ENCODE measurements at places on chromosomes 6 and 20. TPM values are rescaled to one million over a fixed set of nuclear protein-coding genes. Genes with fewer than 3 reads are reported as not detected.
A peak's percentile ranks its signal among the peaks of the same experiment; 100 is the strongest.

DNA sequence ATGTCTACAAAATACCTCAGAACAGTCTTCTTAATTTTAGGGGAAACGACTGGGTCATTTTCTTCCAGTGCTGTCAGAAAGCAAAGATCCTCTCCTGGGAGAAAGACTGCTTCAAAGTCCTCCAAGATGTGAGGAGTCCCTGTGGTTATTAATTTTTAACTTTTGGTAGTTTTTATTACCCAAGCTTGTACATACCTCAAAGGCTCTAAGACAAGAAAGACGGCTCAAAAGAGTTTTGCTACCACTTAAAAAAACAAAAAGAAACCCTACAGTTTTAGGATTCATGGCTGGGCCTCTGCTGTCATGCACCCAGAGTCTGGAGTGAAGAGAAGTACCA is 56.1 kb upstream of the APCDD1L start:
- DNase-seq = no peak

- no peak for DNase-seq
Measured at GRCh38 chr6:127547904-127548649, 28.9 kb upstream of the C6orf58 start.

- no peak for DNase-seq
Measured at GRCh38 chr6:16752206-16752866, 8.9 kb downstream of the ATXN1 start.

DNA sequence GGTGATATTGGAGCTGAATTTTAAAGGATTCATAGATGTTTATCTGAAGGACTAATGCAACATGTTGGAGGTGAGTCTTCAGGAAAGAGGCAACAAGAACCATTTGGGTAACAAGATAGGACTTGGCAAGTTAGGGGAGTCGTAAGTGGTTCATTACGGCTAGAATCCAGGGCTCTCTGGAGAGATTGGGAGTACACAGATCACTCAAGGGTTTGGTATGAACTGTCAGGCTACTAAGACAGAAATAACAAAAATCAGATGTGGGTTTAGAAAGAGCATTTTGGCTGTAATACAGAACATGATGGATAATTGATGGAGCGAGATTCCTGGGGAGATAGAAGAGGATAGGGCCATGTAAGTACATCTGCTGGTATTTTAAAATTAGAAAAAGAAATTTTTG is 86.3 kb upstream of the ESR1 start:
- no peak for DNase-seq

DNA sequence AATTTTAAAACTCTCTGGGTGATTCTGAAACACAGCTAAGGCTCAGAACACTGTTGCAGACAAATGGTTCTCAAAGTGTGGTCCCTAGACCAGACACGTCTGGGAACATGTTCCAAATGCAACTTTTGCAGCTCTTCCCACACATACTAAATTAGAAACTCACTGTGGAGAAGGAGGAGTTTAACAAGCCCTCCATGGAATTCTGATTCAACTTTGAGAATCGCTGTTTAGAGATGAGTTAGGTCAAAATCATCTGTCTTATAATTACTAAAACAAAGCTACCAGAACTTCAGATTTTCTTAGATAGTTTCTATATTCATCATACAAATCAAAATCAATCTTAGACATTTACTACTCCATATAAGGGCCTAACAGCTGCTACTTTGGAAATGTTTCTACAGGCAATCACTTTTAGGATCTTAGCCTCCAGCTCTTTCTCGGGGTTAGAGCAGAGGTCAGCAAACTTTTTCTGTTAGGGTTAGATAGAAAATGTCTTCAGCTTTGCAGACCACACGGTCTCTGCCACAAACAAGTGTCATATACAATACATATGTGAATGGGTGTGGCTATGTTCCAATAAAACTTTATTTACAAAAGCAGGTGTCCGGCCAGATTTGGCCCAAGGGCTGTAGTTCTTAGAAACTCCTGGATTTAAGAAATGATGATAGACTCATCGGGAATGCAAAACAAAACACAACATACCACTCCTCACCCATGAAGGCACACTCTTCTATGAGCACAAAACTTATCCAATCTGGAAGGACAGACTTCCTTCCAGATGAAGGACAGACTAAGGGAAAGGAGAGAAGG is 50.0 kb upstream of the ARHGAP18 start:
- no peak for DNase-seq

DNA sequence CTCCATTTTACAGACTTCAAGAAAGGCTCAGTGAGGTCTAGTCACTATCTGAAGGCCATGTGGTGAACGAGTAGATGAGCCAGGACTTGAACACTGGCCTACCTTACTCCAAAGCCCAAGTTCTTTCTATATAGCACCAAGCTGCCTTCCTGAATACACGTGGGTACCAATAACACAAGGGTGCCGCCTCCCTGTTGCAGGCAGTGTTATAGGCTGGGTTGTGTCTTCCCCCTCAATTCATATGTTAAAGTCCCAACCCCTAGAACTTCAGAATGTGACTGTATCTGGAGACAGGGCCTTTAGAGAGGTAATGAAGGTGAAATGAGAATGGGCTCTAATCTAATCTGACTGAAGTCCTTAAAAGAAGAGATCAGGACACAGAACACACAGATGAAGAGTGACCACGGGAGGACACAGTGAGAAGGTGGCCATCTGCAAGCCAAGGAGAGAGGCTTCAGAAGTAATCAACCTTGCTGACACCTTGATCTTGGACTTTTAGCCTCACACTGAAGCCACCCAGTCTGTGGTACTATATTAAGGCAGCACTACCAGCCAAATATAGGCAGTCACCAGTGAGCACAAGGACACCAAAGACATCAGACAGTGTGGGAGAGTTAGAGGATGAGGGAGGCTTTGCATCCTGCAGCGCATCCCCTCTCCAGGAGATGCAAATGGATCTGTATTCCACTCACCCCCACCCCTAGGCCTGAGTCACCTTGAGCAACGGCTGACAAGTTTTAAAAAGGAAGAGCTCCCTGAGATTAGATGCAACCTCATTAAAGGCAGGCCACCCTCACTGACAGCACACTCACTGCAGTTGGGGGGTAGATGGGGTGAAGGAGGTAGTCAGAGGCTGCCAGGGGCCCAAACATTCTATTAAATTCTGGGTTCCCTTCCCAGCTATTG is 40.9 kb upstream of the LYRM2 start:
- no peak for DNase-seq

- DNase-seq = no peak
Measured at GRCh38 chr6:105257340-105257739, 77.5 kb upstream of the POPDC3 start.

DNA sequence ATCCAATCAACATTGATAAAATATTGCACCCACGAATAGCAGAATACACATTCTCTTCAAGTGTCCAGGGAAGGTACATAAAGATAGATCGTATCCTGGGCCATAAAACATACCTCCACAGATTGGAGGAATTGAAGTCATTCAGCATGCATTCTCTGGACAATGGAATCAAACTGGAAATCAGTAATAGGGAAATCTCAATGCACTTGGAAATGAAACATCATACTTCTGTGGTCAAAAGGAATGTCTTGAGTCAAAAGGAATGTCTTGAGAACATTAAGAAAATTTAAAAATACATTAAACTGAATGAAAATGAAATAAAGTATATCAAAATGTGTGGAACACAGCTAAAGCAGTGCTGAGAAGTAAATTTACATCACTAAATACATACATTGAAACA is 138.8 kb downstream of the TFAP2A start:
- DNase-seq = no peak

DNA sequence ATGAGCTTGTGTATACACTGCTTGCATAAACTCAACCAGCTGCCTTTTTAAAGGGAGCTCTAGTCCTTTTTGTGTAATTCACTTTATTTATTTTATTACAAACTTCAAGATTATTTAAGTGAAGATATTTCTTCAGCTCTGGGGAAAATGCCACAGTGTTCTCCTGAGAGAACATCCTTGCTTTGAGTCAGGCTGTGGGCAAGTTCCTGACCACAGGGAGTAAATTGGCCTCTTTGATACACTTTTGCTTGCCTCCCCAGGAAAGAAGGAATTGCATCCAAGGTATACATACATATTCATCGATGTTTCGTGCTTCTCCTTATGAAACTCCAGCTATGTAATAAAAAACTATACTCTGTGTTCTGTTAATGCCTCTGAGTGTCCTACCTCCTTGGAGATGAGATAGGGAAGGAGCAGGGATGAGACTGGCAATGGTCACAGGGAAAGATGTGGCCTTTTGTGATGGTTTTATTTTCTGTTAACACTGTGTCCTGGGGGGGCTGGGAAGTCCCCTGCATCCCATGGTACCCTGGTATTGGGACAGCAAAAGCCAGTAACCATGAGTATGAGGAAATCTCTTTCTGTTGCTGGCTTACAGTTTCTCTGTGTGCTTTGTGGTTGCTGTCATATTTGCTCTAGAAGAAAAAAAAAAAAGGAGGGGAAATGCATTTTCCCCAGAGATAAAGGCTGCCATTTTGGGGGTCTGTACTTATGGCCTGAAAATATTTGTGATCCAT is 15.3 kb downstream of the TNFAIP3 start:
- no peak for DNase-seq

DNA sequence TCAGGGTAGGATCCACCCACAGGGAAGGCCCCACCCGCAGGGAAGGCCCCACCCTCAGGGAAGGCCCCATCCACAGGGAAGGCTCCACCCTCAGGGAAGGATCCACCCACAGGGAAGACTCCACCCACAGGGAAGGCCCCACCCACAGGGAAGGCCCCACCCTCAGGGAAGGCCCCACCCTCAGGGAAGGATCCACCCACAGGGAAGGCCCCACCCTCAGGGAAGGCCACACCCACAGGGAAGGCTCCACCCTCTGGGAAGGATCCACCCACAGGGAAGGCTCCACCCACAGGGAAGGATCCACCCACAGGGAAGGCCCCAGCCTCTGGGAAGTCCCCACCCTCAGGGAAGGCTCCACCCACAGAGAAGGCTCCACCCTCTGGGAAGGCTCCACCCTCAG is 40.5 kb downstream of the KCNQ2 start:
- no peak for DNase-seq

DNA sequence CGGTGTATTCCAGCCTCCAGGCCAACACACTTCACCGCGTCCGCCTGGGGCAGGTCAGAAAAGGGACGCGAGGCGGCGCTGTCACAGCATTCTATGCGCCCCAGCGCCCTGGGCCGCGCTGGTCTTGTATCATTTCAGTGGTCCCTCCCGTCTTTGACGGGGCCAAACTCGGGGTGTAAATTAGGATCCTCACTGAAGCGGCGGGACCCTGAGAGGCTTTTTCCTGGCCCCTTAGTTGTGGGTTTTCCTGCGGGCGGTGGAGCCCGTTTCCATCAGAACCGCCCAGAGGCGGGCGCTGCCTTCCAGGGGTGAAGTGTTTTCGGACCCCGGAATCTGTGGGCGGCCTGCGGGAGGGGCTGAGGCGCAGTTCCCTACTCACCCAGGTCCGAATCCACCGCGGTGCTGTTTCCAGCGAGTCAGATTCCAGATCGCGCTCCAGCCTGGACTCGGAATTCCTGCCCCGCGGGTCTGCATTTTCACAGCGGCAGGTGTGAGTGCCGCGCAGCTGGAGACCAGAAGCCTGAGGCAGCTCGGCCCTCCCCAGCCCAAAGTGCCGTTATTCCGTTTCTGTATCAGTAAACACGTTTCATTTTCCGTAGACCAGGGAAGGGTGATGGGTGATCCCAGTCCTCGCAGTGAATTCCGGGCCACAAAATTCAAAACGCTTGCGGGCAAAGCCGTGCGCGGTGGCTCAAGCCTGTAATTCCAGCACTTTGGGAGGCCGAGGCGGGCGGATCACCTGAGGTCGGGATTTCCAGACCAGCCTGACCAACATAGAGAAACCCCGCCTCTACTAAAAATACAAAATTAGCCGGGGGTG is 3.9 kb upstream of the MICB start:
- peak; percentile 93 for DNase-seq

Gene ZNF318
- total RNA-seq = 11.2 TPM

Gene KIF25
- not detected for total RNA-seq

Gene WFDC2
- total RNA-seq = 38.0 TPM

Gene ADAM33
- 52.0 TPM for total RNA-seq

All from posterior vena cava (tissue), 2 donors.